Breast epithelium (tissue), 4 donors: ENCODE measurements at places on chromosomes 2 and 18.

GRCh38 chr2:56473524-56473923 lies 289.7 kb downstream of the CCDC85A start:
- DNase-seq: no peak

DNA sequence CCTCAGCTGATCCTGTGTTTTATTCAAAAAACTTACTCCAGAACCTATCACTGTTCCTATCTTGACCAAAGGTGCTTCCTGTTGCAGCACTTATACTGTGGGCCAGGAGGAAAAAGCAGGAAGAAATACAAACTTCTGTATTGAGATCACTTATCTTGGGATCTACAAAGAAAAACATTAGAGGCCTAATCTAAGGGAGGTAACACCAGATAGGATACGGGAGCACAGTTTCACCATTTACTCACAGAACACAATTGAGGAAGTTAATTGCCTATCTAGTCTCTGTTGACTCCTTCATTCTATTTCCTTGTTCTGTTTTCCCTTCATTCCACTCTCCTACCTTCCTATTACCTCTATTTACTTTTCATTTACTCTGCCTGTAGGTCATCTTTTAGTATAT lies 287.2 kb upstream of the LINC00305 start:
- DNase-seq: no peak

DNA sequence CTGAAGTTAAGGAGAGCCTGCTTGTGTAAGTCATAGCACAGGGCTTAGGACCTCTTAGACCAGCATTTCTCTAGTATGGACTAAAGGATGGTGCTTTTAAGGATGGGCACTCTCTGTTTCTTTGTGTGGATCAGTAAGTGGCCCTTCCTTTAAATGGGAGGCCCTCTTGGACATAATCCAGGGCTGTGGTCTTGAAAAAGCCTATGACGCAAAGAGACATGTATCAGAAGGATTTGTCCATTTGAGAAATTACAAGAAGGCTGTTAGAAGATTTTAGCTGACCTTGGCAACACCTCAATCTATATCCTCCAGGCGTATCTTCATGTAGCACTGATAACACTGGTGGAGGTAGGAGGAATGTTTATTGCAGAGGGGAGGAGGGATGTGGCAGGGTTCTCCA lies 79.2 kb downstream of the PRPF40A start:
- no peak for DNase-seq

DNA sequence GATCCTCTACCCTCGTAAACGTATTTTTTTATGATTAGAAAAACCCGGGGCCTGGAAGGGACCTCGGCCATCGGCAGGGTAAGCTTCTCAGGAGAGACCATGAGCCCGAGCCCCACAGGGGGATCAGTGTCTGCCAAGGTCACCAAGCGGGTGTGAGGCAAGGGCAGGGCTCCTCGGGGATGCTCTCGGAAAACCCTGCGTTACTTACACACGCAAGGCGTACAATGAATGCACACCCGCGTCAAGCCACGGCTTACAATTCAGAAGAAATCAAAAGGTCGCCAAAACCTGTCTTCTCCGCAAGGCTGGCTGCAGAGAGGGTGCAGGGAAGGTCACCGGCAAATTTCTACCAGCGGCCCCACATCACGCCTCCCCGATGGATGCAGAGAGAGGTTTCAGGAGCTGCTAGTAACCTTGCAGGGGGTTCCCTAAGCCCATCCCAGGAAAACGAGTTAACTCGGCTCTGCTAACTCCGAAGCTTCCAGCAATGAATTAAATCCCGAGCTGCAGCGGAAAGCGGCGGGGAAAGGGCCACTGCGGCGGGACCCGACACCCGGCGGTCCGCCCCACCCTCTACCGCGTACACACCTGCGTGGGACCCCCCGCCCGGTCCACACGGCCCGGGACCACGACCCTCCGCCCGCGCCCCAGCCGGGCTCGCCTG lies 638 bp downstream of the ST3GAL5 start:
- DNase-seq: no peak

DNA sequence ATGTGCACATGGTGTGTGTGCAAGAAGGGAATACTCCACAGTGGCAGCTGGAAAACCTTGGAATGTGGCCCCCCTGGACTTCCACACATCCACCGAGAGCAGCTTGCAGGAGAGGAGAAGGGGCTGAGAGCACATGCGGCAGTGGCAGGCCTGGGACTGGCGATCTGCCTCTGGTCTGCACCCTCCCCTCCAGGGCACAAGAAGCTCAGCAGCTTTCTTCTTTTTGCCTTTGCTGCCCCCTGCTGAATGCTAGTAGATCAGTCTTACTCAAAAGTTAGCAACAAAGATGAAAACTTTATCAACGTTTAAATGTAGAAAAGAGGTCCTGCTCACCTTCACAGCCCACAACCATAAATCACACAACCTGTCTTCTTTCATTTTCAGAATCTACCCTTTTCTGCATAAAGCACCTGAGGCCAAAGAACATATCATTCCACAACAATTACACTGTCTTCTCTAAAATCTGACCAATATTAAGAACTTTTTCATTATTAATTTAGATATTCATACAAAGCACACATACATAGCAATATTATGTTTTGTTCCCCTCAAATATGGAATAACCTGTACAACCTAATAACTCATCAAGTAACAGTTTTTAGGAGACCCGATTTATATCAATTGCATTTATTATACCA lies 34.6 kb downstream of the TGFBRAP1 start:
- peak; percentile 32 for DNase-seq

DNA sequence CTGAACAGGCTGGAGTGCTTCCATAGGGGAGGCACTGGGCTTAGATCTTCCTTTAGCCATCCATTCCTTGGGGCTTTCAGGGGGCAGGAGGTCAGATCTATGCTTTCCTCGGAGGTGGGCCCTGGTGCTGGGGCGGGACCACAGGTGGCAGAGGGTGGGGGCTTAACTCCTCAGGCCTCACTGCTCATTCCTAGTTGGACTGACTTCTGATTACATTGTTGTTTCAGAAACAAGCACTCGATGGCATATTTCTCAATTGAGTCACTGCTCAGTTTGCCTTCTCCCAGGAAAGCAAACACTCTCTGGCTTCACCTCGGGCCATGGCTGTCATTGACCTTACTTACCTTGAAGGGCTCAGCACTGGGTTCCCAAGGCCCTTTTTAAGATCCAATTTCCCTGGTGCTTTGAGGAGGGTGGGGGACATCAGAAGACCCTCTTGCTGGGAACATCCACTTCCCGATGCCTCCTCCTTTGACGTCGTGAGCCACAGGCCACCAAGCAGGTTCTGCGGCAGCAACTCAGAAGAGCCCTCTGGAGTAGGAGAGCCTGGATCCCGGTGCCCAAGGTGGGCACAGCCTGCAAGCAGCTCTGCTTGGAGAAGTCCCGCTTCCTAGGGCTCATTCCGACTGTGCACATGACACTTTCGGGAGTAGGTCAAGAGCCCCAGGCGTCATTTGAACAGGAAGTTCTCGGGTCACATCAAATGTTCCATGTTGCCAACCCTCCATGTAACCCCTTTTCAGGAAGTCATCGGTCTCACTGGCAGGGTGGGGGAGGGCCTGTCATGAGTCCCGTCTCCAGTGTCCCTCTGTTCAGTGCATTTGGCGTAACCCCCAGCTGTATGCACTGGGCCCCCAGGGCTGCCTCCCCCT lies 40.6 kb downstream of the SDC1 start:
- no peak for DNase-seq

- DNase-seq: no peak
Observed at GRCh38 chr2:203338322-203338721, 10.1 kb downstream of the ABI2 start.

GRCh38 chr2:203407496-203407895 lies 79.3 kb downstream of the ABI2 start:
- DNase-seq: no peak

DNA sequence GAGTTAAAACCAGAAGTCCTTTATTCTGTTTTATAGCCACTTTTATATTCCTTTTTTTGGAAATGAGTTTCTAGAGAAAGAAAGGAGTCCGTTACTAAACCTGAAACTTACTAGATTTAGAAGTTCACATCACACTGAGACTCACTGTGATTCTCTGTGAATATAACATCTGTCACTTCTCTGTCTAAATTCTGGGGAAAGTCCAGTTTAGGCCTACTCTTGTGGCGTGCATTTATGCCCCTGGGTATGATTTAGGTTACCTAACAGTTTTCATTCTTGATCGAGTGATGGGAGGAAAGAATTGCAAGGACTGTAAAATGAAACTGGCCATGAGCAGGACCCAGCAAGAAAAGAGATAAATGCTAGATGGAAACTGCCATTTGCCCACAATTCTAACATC lies 449.6 kb downstream of the SPAG16 start:
- no peak for DNase-seq

- DNase-seq: no peak
Observed at GRCh38 chr2:51619961-51620360, 588.0 kb upstream of the NRXN1 start.

DNA sequence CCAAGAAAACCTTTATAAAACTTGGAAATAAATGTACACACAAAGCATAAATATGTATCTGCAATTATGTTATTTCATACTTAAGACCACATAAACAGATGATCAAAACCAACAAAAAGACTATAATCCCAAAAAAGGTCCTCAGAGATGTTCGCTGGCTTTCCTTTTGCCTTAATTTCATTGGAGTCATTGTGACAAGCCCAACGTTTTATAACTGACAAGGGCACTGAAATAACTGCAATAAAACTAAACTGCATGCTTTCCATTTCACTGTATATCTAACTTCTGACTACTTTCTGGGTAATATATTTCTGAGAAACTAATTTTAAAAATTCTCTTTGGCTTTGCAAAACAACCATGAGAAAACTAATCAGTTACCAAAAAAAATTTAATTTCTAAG lies 56.5 kb downstream of the REV1 start:
- no peak for DNase-seq

DNA sequence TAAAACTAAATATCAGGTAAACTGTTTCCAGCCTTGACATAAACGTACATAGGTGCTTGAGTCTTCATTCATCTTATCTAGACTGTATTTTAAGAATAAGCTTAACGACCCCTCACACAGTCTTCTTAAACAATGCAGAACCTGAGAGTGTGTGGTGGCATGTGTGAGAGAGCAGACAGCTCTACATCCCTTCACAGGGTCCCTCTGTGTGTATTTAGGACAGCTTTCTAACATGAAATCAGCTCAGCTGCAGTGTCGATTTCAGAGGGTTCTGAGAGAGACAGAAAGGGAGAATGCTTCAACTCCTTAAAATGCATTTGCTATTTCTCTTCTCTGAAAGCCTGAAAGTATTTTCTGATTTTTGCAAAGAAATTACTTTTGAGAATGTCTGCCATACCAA lies 185.2 kb downstream of the GRB14 start:
- no peak for DNase-seq

DNA sequence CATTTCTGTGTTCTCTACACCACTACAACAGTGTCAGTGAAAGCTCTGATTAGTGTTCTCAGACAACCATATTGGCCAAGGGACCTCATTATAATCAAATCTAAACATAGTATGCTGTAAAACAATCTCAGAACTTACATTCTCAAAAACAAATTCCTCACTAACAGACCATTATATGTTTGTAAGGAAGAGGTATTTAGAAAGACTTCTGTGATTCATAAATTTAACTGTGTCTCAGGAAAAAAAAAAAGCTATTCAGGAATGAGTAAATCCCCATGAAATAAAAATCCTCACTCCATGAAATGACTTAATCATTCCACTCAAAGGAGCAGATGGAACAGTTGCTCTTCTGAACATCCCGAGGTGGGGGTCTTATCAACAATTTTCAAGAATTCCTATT lies 413.0 kb downstream of the CDH2 start:
- no peak for DNase-seq

GRCh38 chr18:56702946-56703345 lies 51.8 kb downstream of the WDR7 start:
- DNase-seq: no peak

DNA sequence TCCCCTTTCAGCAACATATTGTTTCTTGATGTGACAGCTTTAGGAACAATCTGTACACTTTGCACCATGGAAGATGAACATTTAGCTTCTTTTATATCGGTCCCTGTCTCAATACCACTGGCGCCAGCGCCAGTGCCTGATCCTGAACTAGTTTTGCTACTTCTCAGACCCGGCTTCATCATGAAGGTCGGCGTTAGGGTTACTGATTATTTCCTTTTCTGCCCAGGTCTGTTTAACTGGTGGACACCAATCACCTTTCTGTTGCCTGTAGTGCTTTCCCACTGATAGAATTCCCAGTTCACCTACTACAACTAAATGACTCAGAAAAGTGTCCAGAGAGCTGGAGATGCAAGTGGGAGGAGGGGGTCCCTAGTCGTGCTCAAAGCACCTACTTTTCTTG lies 99.5 kb downstream of the MYCN start:
- DNase-seq: no peak

DNA sequence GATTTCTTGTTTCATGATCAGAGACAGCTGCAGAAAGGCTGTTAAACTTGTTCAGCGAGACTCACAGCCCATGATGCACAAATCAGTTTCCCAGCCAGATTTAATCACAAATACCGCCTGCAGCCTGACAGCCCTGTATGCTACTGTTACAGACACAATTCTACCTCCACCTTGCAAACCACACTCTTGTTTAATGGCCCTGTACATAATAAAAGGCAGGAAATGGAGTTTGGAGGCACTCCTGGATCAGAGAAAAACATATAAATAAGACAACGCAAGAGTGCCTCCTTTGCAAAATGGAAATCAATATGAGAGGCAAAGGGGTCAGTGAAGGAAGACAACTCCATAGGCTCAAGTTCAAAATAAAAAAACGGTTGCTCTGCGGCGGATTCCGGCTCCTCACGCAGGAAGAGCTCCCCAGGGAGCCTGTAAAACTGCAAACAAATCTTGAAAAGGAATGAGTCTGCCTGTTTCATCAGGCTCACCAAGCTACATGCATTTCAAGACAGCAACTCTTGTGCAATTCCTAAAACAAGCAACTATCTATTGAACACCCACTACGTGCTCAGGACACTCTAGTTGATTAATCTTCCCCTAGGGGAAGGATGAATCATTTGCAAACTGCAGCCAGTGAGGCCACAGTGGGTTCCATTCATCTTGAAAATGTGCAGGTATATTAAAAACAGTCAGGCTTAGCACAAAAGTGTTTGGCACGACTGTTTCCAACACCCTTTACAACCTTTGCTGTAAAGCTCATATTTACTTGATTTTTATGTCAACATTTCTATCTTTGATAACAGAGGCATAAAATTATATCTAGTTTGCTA lies 37.5 kb downstream of the TBC1D8 start:
- peak; percentile 71 for DNase-seq

GRCh38 chr2:28233164-28233676 lies 159.4 kb upstream of the FOSL2 start:
- no peak for DNase-seq

- DNase-seq: no peak
Observed at GRCh38 chr2:39855856-39856255, 76.8 kb upstream of the THUMPD2 start.

DNA sequence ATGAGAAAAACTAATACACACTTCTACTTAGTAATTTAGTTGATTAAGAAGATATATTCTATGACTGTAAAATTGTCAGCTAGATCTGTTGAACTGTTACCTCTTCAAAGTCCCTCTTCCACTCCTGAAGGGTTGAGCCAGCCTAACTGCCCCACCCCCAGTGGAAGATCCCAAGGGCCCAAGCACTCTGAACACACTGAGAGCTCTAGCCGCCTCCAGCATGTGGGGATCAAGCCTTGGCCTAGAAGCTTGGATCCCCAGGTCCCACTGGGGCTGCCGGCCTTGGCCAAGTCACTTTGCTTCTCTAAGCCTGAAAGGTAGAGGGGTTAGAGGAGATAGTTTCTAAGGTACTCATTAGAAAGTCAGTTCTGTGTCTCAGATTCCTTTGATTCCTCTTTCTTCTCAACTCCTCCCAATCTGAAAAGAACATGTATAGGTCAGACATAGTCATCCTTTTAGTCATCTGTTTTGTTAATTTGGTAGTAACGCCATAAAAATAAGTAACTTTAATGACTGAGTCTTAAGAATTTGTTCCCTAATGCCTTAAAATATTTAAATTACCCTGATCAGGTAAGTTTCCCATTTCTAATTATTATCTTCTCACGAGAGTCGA lies 5.6 kb downstream of the CPSF3 start:
- DNase-seq: no peak
